Stimulated activated naive CD8-positive, alpha-beta T cell treated with anti-CD3 and anti-CD28 coated beads, Interleukin-15, Interleukin-2, amounts not matched to agents 100 U/mL and 50 U/mL, for 24 hours (primary cell): ENCODE measurements at places on chromosomes 3 and 15.

DNA sequence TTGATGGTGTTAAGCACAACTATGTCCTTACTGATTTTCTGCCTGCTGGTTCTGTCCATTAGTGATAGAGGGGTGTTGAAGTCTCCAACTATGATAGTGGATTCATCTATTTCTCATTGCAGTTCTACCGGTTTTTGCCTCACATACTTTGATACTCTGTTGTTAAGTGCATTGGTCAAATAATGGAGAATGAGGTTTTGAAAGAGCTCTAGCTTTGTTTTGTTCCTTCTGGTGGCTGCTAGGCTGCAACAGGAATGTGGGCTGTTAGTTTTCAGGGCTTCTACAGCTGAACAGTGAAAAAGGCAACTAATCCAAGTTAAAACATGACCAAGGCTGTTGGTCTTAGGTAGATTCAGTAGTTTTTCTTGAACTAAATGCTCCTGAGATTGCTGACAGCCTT lies 62.6 kb downstream of the BTD start:
- DNase-seq = no peak

GRCh38 chr3:189625071-189625470 lies 6.1 kb upstream of the TP63 start:
- no peak for DNase-seq

GRCh38 chr15:29935296-29936004 lies 113.2 kb upstream of the TJP1 start:
- no peak for DNase-seq

- no peak for DNase-seq
These were observed 3.0 kb downstream of the ZNF589 start for GRCh38 chr3:48243886-48244285.

DNA sequence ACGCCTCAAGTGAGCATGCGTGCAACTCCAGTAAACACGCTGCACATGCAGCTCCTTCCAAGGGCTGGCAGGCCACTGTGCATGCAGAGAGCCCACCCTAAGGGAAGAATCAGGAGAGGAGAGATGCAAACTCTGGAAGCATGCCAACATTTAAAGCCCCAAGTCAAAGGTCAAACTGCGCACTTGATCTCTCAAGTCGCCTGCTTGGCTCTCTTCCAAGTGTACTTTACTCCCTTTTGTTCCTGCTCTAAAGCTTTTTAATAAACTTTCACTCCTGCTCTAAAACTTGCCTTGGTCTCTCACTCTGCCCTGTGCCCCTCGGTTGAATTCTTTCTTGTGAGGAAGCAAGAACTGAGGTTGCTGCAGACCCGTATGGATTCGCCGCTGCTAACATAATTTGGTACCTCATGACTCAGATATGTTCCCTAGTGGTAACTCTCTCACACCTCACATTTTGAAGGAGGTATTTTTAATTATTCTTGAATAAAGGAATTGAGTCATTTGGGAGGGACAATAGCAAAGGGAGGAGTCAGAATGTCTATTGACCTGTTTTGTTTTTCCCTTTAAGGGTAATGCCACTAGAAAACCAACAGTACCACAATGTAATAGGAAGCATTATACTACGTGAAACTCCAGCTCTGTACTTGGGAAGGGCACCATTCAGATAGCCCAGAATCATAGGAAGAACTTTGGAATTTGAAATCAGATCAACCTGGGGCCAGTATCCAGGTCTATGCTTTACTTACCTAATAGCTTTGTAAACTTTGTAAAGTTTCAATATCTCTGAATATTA lies 19.6 kb upstream of the DGKG start:
- DNase-seq = no peak

DNA sequence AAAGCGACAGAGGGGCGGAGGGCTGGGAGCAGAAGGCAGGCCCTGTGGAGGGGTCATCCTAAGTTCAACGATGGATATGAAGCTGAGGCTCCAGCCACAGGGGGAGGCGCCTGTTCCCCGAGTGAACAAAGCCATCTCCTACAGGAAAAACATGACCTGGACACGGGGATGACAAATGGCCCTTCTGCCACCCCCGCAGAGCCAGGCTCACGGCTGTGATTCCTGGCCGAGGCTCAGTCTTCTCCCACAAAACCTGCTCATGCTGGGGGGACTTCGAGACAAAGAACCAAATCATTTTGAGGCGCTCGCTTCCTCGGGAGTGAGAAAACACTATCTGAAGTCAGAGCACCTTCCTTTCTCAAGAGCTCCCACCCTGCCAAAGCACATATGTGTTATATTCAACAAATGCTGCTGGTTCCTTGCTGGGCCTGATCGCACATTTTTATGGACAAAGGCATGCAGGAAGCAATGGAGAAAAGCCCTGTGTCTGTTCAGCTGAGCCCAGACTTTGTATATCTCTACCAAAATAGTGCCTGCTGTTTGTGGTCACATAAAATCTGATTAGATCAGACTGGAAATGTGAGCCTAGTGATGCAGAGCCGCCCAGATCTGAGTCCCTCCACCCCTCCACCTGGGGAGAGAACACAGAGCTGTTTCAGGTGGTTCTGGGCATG lies 5.6 kb downstream of the RBP1 start:
- DNase-seq = no peak

DNA sequence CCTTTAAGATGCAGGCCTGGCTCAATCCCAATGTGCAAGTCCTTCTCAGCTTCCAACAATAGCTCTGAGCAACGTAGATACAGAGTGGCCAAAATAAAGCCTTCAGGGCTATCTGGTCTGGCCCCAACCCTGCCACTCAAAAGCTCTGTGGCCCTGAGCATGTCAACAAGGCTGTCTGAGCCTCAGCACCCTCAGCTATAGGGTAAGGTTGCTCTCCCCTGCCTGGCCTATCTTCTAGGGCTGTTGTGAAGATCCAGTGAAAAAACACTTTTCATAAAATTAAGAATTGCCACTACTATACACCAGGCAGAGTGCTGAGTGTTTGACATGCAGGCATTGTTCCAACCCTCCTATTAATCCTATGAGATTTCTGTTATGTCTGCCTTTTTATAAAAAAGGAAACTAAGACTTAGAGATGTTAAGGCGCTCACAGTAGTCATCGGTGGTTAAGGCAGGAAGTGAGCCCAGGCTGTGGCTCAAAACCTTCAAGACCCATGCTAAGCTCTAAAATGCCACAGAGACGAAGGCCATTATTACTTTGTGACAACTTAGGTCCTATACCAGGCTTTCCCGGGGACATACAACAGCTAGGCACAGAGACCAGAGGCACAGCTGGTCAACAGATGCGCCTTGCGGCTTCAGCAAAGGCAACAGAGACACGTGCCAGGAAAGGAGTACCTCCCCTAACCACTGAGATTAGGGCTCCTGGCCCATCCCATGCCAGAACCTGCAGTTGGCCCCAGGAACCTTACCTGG lies 5.1 kb downstream of the POLG start:
- DNase-seq = no peak

DNA sequence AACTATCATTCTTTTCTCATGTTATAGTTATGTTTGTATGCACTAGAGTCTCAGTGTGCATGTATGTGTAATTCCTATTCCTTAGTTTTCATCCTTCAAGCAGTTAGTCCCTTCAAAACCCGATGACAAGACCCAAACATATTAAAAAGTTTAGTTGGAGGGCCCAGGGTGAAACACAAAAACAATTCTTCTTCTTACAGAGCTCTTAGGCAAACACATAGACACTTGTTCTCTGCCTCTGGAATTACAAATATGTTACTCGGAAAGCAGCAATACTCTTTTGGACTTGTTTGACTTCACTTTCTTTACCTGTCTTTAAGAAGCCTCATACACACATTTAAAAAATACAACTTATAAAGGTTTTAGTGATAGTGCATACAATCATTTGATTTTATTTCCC lies 763 bp upstream of the CNTN6 start:
- DNase-seq = no peak

GRCh38 chr3:122902326-122902725 lies 107.5 kb downstream of the SLC49A4 start:
- DNase-seq = no peak

DNA sequence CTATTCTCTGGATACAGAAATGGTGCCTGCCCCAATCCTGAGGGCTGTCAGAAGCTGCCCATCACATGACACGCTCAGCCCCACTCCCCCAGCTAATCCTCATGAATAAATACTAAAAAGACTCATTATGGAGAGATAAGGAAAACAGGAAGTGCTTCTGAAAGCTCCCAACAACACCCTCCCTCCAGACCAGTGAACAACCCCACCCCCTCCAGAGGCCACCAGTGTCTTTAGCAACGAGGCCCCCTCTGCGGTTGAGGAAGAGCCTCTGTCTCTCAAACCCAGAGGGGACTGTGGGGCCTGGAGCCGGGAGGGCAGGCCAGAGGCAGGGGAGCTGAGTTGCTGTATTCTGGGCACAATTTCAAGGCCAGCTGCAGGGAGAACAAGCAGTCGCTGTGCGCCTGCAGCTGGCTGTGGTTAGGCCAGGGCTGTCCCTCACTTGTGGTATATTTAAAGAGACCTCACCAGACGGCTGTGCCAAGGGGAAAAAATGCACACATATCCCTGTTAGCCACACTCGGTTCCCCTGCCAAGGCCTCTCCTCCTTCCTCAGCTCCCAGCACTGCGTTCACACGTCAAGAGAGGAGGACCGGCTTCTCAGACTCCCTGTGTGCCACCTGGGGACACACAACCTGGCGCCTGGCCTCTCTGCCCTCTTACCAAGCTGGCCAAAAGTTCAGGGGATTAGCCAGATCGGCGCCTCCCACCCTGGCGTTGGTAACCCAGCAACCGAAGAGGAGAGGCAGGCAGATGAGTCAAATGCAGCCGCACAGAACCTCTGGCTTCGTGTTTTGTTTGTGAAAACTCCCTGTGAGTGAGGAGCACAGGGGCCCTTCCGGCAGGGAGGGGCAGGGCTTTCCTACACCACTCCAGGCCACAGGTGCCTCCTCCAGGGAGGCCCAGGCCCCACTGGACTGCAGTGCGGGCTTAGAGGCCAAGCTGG lies 101.2 kb upstream of the ETV5 start:
- DNase-seq = peak; percentile 23

DNA sequence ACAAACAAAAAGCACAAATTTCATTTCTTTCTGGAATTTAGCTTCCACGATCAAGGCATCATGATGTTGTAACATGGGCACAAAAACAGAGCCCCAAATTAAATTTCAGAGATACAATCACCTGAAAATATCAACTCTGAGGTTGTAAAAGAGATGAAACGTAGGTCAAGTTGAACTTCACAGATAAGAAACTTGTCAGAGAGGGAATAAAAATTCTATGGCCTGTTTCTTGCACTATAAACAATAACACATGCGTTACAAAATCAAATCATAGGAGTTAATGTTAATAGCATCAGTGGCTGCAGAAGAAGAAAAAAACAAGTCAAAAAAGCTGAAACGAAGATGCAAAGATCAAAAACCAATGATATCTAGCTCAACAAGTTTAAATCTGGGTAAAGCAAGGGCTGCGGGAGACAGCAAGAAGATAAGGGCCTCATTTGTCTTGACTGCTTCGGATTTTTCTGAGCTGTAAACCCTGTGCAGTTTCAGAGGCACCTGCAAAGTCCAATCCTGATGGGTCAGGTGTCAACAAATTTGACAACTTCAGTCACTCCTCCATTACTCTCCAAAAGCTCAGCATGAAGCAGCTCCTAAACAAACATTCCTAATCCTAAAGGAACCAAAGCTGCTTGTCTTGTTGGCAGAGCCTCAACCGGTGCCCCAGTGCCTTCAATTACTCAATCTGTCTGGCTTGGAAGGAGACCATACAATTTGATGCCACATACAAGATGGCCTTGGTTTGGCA lies 219.8 kb downstream of the STT3B start:
- no peak for DNase-seq

DNA sequence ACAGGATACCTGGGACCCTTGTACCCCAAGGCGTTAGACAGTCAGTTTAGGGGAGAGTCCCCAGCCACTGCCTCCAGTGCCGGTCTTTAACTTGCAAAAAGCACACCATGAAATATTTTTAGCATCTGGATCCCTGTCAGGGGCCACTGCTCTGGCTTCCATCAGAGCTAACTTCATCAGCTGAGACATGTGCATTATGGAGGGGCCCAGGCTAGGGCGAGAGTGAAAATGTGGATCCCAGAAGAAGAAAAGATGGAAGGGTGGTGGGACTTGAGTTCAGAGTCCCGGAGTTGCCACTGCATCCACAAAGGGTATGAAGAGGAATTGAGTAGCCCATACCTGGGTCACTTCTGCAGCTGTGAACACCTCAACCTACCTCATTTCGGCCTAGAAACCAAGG lies 23.5 kb upstream of the SPATA12 start:
- DNase-seq = no peak

DNA sequence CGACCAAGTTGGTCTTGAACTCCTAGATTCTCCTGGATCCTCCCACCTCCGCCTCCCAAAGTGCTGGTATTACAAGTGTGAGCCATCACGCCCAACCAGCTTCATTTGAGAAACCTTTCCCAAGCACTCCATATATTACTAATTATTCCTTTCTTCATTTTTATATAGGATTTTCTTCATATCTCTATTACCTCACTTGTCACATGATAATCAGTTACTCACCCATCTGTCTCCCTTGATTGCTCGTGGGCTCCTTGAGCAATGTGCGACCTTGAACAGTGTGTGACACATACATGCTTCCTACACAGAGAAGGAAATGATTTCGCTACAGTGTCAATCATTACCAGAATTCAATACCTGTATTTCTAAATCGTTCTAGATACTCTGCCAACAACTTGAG lies 110.7 kb upstream of the C2CD4B start:
- no peak for DNase-seq

DNA sequence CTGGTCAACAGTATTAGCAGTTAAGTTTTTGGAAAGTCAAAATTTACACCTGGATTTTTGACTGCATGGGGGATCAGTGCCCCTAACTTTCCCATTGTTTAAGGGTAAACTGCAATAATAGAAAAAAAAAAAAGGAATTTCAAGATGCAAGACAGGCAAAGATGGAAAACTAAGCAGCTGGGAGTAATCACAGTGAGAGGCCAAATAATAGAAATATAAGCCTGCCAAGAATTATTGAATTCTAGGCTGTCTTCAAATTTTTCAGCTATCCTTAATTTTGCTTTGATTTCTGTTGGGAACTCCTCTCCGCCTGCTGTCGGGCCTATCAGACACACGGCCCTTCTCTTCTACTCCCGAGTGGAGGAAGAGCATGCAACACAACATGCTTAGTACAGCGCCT lies 215.5 kb upstream of the LMCD1 start:
- no peak for DNase-seq
